NCI-H345 (cell line): ENCODE measurements at places on chromosomes 6 and 20.

- no peak for DNase-seq
Measured at GRCh38 chr20:59818911-59819310, 114.5 kb downstream of the SYCP2 start.

- DNase-seq = no peak
Measured at GRCh38 chr6:125759184-125759902, 9.9 kb downstream of the HEY2 start.

DNA sequence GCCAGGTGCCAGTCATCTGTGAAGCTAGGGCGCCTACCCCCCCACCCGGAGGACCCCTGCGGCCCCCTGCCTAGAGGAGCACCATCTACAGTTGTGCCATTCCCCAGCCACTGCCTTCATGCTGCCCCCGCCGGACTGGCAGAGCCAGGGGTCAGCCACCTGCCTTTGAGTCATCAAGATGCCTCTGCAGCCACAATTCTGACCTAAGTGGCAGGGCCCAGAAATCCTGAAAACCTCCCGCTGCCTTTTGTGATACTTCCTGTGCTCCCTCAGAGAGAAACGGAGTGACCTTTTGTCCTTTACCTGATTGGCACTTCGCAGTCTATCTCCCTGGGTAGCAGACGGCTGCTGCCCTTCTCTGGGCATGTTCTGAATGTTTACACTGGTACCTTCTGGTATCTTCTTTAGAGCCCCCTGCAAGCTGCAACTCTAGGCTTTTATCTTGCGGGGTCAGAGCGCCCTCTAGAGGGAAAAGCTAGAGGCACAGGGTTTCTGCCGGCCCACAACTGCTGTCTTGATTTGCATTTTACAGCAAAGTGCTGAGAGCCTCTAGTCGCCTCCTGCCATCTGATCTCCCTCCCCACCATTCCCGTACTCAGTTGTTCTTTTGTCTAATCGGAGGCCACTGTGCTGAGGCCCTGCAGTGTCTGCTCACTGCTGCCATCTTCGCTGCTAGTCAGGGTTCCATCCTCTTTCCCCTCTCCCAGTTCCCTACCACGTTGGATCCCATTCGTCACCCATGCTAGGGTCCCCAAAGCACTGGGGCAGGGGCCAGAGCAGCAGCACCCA lies 26.9 kb downstream of the SPATA2 start:
- peak; percentile 50 for DNase-seq

DNA sequence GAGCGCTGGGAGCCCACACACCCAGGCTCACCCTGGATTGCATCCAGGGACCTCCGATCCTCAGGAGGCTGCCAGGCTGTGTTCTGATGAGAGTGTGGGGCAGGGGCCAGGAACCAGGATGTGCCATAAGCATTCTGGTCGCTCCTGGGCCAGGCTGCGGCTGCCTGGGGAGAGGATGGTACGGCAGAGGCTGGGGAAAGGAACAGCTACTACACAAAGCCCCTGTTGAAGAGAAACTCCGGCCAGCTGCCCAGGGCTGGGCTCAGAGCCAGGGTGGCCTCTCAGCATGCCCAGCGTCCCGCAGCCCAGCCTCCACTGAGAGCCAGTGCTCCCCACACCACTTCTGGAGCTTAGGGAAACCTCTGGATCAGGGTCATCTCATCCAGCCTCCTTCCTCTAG lies 21.7 kb upstream of the OCSTAMP start:
- peak; percentile 25 for DNase-seq

- no peak for DNase-seq
Measured at GRCh38 chr20:18609741-18610140, 21.9 kb downstream of the DTD1 start.

- no peak for DNase-seq
Measured at GRCh38 chr6:169986171-169986847, 234.9 kb downstream of the ERMARD start.

- DNase-seq = no peak
Measured at GRCh38 chr20:50789968-50790650, 4.8 kb upstream of the BCAS4 start.

- no peak for DNase-seq
Measured at GRCh38 chr6:148466158-148466557, 123.5 kb downstream of the SASH1 start.

GRCh38 chr20:829551-829950 lies 4.0 kb upstream of the FAM110A start:
- DNase-seq = no peak

DNA sequence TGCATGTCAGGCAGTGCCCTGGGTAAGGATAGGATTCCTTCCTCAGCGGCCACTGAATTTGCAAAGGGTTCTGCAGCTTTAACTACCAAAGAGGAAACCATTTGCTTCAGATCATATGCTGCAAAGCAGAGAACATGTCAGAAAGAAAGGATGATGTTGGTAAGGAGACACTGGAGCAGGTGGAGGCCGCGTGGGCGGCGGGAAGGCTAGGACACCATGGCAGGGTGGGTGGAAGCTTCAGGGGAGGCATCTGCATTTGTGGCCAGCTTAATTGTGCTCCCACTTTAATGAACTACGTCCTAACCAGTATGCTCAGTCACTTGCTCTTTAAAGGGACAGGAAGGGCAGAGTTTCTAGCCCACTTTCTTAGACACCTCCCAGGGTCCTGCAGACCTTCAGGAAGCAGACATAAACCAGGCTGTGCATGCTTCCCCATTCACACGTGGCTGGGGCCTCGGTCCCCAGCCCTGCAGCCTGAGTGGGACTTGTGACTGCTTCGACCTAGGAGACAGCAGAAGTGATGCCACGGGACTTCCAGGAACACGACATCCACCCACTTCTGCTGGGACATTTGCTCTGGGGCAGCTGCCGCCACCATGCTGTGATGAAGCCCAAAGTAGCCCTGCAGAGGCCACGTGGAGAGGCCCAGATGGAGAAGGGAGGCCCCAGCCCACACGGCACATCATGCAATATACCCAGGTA lies 76.1 kb downstream of the GINS1 start:
- DNase-seq = no peak

DNA sequence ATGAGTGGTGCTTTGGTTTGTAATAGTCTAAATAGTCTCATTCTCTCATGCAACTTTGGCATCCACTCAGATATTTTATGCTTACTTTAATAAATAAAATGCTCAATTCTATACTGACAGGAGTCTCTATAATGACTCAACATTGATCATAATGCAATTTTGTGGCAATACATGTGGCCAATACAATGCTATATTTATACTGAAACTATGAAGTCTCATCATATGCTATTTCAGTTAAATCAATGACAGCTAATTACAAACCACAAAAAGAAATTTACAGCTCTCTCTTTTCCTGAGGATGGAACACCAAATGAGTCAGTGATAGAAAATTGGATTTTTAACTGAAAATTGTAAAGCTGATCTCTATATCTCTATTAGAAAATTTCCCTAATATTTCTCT lies 77.1 kb downstream of the WASF1 start:
- no peak for DNase-seq

DNA sequence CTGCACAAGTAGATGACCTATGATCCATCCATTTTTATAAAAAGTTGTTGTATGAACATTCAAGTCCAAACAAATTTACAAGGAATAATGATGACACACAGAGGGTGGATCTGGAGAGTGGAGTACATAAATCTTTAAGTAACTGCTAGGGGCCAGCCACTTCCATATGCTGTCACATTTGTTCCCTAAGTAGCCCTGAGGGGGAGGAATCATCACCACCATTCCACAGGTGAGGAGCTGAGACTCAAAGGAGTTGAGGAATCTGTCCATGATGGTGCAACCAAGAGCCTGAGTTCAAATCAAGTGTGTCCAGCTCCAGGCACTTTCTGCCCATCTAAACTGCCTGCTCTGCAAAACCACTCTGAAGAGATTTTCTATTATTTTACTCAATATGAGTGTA lies 132.1 kb downstream of the AIG1 start:
- DNase-seq = no peak

GRCh38 chr20:47303736-47304135 lies 52.8 kb downstream of the ZMYND8 start:
- DNase-seq = no peak

- DNase-seq = no peak
Measured at GRCh38 chr6:107545763-107546162, 55.8 kb downstream of the SOBP start.

DNA sequence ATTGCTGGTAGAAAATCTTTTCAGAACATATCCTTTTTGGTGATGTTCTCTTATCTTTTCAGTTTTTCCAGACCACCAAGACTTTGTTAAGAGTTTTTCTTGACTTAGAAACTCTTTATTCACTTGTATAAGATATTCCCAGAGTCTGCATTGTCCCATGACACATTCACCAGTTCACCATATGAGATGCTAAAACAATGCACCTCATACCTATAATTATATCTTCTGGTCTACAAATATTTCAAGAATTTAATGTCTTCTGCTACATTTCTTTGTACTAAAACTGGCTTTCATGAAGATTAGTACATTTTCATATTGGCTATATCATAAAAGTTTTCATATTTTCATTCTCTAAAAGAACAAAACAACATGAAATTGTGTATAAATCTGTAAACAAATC lies 111.3 kb downstream of the ADGRG6 start:
- no peak for DNase-seq

GRCh38 chr20:63463400-63464288 lies 8.8 kb downstream of the KCNQ2 start:
- no peak for DNase-seq

GRCh38 chr20:57902473-57902872 lies 192.7 kb upstream of the PMEPA1 start:
- DNase-seq = no peak
